ENCODE measurements at places on chromosomes 7 and 10.

DNA sequence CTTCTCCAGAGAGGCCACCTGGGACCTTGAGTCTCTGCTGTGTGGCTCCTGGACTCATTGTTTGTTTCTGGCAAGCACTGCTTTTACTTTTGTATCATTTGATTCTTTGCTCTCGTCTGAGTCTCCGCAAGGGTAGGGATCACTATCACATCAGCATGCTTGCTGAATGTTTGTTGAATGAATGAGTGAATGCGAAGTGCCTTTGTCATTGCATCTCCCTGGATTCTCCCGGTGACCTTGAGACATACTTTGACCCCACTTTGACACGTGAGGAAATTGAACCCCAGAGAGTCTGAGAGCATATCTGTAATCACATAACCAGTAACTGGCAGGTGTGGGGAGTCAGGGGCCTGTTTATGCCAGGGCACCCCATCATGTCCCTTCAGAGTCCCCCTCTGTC is 92.8 kb downstream of the ZMIZ1 start:
- DNase-seq: no peak

- no peak for DNase-seq
Observed at GRCh38 chr7:11613292-11613930, 218.6 kb downstream of the THSD7A start.

DNA sequence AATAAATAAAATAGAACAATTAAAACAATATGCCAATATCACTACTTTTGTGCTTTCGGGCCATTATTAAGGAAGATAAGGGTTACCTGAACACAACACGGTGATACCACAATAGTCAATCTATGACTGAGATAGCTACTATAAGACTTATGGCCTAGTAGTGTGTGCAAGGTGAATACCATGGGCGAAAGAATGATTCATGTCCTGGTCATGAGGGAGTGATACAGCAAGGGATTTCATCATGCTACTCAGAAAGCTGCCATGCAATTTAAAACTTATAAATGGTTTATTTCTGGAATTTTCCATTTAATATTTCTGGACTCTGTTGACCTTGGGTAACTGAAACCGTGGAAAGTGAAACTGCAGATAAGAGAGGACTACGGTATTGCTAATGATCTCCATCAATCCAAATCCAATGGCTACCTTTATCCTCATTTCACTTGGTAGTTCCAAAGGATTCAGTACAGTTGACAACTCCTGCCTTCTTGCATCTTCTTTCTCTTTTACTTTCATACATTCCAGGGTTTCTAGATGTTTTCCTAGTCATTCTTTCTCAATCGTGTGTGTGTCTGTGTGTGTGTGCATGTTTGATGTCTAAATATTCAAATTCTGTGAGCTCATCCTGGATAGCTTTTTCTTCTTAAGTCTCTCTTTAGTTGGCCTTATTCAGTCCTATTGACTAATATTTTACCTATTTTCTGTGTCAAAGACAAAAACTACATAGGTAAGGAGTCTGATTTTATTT is 100.5 kb upstream of the MAGI2 start:
- peak; percentile 22 for DNase-seq

DNA sequence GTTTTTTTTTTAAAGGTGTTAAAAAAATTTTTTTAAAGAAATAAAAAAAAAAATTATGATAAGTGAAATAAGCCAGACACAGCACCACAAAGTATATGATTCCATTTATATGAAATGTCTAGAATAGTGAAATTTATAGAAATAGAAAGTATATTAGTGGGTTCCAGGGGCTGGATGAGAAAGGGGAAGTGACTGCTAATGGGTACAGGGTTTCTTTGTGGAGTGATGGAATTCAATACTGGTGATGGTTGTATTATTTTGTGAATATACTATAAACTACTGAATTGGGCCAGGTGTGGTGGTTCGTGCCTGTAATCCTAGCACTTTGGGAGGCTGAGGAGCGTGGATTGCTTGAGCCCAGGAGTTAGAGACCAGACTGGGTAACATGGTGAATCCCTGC is 82.2 kb downstream of the KBTBD2 start:
- DNase-seq: no peak

GRCh38 chr10:132266594-132267161 is 41.1 kb downstream of the STK32C start:
- no peak for DNase-seq

- DNase-seq: no peak
Observed at GRCh38 chr7:152872061-152872744, 112.7 kb downstream of the ACTR3B start.

GRCh38 chr10:126499744-126500143 is 111.5 kb upstream of the ADAM12 start:
- no peak for DNase-seq

DNA sequence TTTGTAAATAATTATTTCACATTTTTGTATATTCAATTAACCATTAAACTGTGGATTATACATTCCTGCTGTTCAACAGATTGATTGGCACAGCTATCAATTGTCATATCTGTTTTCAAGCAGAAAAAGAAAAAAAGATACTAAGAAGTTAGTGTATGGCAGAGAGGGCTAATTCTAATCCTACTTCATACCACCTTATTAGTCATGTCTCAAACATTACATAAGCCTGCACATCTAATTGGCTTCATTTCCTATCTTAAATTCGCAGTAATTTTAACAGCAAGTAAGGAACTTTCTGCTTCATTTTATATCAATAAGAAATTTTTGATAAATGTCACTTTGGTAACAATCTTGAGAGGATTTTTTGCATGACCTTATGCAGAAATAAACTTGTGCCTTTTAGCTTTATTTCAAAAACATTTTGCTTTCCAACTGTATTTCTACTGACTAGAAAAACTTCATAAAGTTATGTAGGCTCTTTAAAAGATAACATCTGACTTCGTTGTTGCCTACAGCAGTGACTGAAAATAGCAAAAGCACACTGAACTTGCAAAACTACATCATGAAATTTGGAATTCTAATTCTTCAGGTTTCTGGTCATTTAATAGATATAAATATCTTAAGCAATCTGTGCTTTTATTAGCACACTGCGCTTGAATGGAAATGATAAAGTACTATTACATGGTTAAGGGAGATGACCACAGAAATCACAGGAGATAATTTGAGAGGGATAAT is 111.5 kb downstream of the SEMA3C start:
- no peak for DNase-seq

DNA sequence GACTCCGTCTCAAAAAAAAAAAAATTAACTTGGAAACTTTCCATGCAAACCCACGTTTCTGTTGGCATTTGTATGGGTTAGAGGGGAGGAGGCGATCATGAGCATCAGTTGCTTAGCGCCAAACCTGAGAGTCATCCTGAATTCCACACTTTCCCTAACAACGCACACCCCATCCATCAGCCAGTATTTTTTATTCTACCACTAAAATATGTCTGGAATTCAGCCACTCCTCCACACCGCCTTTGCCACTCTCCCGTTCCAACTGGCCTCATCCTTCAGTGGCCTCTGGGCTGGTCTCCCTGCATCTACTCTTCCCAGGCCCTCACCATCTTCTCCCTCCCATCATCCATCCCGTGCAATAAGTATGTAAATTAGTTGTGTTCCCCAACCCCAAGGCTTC is 4.7 kb upstream of the LMBR1 start:
- DNase-seq: peak; percentile 63

GRCh38 chr10:12062754-12063482 is 5.8 kb upstream of the DHTKD1 start:
- no peak for DNase-seq

- DNase-seq: no peak
Observed at GRCh38 chr7:50475340-50475739, 25.2 kb upstream of the FIGNL1 start.

Data from HS-27A (cell line).